GM19239 (cell line): ENCODE measurements at places on chromosomes 4 and X.

GRCh38 chr4:183919141-183919540 lies 14.0 kb downstream of the STOX2 start:
- no peak for DNase-seq

DNA sequence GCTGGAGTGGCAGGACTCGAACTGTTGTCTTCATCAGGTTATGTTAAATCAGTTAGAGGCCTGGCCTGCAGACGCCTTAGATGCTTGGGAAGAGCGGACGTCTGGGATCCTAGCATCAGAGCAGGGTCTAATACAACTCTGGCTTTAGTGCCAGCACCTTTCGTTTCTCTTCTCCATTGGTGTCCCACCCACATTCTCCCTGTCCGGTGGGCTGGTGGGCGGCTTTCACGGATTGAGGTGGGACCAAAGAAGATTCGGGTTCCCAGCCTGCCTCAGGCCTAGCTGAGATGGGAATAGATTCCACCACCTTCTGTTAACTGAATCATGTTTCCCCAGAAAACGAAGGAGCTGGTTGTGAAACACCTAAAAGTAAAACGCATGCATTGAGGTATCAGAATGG lies 939 bp downstream of the PDK3 start:
- no peak for DNase-seq

DNA sequence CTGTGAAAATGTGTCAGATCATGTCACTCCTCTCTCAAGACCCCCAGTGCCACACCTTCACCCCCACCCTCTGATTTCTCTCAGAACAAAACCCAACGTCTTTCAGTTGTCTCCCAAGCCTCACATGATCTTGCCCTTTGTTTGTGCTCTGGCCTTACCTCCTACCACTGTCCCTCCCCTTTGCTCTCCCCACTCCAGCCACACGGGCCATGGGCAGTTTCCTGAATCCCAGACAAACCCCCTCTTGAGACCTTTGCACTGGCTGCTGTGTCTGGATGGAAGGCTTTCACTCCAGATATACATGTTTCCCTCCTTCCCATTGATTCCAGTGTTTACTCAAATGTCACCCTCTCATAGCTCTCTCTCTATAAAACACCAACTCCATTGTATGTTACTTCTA lies 3.6 kb upstream of the CENPE start:
- no peak for DNase-seq

DNA sequence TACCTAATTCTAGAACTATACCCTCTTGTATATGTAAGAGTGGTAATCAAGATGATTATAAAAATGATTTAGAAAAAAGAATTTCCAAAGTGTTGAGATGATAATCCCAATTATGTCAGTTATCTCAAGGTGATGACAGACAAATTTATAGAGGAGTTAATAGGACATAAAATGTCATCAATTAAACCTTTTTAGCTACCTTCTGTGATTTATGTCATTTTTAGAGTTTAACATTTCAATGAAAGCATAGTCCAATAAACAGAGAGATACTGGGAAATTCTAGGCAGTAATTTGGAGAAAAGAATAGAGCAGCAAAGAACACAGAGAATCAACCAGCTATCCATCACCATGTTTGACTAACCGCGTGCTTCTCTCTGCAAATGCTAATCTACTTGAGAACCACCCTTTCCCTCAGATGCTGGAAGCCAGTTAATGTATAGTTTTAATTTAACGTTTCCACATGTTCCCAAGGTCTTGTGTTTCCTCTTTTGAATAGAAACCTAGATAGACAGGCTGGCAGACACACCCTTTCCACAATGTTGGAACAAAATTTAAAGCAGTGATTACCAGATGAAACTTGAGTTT lies 433.1 kb upstream of the FAM241A start:
- DNase-seq = no peak

DNA sequence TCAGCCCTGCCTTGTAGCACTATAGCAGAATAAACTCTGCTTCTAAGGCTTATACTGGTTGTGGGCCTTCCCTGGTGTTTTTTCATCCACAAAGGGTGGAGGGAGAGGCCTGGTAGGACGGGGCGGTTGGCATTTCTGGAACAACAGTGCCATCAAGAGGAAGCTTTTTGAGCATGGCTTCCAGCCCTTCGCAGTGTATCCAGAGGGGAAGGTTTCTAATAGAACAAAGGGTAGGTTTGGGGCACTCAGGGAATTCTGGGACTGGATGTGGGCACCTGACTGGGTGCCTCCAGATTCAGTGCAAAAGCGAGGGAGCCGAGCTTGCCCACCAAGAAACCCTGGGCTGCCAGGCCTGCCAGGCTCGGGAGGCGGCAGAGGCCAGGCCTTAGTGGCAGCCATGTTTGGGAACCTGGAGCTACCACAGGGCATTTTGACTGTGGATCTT lies 229.6 kb upstream of the AGTR2 start:
- DNase-seq = peak; percentile 16

- no peak for DNase-seq
Observed at GRCh38 chr4:123807866-123808265, 411.3 kb downstream of the SPRY1 start.

GRCh38 chr4:147309434-147309833 lies 171.5 kb upstream of the EDNRA start:
- no peak for DNase-seq

- no peak for DNase-seq
Observed at GRCh38 chr4:120544838-120545237, 377.7 kb downstream of the PRDM5 start.

DNA sequence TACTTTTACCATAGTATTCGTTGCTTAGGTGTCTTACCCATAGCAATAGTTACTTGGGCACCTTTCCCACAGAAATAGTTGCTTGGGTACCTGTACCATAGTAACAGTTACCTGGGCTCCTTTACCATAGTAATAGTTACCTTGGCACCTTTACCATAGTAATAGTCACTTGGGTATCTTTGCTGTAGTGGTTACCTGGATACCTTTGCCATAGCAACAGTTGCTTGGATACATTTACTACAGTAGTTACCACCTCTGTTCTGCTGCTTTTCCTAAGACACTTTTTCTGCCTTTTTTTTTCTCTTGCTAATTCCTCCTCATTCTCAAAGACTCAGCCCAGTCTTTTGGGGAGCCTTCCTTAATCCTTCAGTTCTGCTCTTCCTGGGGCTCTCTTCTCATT lies 272.8 kb upstream of the PUDP start:
- DNase-seq = no peak

DNA sequence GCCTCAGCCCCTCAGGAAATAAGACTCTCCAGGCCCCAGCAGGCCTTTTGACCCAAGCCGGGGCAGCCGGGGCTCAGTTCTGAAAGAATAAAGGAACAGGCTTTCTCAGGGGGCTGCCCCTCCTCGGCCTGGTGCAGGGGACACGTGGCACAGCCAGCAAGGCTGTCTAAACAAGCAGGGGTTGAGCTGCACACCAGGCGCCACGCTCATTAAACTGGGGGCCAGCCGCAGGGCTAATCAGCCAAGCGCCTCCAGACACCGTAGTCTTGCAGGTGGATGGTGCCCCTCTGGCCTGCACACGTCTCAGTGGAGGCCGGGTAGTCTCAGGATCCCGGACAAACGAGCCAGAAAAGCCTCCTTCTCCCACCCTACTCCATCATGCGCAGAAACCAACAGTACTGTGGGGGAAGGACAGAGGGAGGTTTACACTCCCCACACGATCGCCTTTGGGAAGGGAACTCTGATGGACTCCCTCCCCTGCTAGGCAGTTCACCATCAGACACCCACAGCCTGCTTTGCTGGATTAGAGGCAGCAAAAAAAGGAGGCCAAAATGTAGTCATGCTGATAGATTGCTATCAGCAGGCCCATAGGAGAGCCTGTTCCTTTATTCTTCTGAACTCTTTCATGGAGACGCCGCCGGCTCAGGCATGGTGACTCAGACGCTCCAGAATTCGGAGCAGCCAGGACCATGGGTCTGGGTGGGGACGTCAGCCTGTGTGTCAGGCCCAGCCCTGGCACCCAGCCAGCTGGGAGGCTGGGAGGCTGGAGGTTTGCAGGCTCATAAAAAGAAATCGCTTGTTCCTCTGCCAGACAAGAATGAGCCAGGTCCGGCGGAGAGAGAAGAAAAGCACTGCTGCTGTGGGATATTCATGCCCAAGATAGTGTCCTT lies 342.4 kb downstream of the BCOR start:
- no peak for DNase-seq

DNA sequence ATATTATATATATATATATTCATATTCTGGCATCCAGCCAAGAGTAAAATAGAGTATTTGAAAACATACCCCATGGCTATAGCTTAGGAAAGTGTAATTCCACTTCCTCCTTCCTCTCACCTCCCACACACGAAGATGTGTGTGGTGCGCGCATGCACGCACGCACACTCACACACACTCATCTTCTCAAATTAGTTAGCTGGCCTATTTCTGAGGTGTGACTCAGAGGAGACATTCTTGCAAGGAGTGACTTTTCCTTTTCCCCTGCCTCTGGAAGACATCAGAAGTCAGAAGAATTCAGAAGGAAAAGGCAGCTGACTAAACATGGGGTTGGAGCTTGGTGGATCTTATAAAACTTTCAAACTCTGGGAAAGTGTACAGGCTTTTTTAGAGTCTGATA lies 8.8 kb downstream of the ENPEP start:
- no peak for DNase-seq

- DNase-seq = no peak
Observed at GRCh38 chrX:7263330-7263729, 115.4 kb upstream of the PUDP start.

GRCh38 chr4:22237155-22237751 lies 278.6 kb downstream of the ADGRA3 start:
- no peak for DNase-seq

DNA sequence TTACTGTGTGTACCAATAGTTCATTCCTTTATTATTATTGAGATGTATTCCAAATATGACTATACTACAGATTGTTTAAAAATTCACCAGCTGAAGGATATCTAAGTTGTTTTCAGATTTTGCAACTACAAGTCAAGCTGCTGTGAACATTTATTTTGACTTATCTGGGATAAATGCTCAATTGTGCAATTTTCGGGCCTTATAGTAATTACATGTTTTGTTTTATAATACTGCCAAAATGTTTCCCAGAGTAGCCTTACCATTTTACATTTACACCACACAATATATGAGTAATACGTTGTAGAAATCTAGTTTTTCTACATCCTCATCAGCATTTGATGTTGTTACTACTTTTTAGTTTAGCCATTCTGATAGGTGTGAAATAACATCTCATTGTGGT lies 179.6 kb downstream of the ANTXR2 start:
- DNase-seq = no peak

DNA sequence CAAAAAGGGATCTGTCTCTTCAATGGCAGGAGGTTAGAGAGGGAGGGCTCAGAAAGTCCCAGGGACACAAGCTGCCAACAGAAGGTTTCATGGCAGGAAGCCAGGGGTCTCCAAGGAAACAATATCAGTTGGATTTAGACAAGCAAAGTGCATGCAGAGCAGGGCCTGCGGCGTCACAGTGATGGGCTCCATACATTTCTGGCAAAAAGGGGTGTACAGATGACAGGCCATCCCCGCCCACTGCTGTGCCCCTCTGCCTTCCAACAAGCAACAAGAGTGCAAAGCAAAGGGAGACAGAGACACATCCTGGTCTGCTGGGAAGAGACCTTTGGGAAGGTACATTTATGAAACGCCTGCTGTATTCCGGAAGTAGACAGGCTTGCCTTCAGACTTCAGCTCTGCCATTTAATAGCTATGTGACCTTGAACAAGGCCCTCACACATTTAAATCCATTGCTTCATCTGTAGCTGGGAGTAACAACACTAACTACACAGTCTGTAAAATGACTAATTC lies 121.2 kb downstream of the AFAP1 start:
- no peak for DNase-seq

- no peak for DNase-seq
Observed at GRCh38 chr4:65391382-65391781, 278.9 kb downstream of the EPHA5 start.

GRCh38 chr4:55571806-55572205 lies 20.2 kb downstream of the PDCL2 start:
- no peak for DNase-seq

GRCh38 chr4:187063251-187063650 lies 339.6 kb upstream of the FAT1 start:
- no peak for DNase-seq

GRCh38 chrX:57353472-57354132 lies 67.1 kb downstream of the FAAH2 start:
- no peak for DNase-seq

DNA sequence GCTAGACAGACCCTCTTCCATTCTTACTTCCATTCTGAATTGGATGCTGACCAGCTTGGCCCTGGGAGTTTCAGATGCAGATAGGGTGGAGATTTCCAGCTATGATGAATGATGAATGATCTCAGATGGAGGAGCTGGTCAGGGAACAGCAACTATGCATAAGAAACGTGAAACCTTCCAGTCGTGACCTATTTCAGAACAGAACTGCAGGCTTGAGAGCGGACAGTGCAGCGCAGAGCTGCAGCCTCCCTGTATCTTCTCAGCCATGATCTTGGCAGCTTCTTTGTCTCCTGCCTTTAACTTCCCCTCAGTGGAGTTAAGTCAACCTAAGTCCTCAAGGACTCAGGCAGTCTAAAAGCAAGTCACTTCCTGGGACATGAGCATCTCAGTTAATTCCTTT lies 43.3 kb upstream of the HAND2 start:
- DNase-seq = no peak

GRCh38 chr4:1979477-1980196 lies 29.1 kb downstream of the NELFA start:
- no peak for DNase-seq

GRCh38 chr4:114312338-114312737 lies 286.3 kb upstream of the UGT8 start:
- DNase-seq = no peak

- DNase-seq = no peak
Observed at GRCh38 chrX:14777525-14777924, 95.3 kb downstream of the FANCB start.

DNA sequence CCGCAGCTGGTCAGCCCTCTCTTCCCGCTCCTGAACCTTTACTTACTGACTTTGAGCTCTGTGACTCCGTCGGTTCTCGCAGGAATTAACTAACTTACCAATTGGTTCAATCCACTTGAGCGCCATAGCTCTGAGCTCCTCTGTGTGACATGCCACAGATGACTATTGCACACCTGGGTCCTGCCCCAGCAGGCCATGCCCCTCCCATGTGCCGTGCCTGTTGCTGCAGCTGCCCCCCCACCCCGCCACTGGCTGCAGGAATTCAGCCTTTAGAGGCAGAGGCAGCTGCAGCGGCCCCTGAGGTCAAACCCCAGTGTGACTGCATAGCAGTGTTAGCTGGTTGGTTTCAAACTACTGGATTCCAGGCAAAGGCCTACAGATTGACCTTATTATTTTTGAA lies 70.6 kb downstream of the MTMR1 start:
- no peak for DNase-seq

GRCh38 chrX:63935835-63936234 lies 150.8 kb upstream of the ARHGEF9 start:
- no peak for DNase-seq

DNA sequence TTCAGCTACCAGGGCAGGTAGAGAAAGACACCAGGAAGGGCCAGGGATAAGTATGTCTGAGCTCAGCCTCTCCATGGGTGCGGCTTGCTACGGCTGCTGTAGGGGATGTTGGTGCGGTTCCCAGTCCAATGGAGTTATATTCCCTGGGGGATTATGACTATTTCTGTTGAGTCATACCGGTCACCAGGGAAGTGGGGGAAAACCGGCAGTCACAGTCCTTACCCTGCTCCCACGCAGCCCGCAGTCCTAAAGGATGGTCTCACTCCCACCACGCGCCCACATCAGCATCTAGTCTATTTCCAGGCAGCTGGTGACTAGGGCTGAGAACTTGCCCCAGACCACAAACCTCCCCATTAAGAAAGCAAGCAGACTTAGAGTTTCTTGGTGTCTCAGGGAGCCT lies 191.6 kb downstream of the VEGFC start:
- no peak for DNase-seq

- DNase-seq = no peak
Observed at GRCh38 chr4:119016636-119017035, 119.0 kb upstream of the MYOZ2 start.

GRCh38 chr4:95027905-95028618 lies 270.3 kb downstream of the BMPR1B start:
- DNase-seq = no peak
